Brain pericyte (primary cell): ENCODE measurements at places on chromosomes 1 and 21.

DNA sequence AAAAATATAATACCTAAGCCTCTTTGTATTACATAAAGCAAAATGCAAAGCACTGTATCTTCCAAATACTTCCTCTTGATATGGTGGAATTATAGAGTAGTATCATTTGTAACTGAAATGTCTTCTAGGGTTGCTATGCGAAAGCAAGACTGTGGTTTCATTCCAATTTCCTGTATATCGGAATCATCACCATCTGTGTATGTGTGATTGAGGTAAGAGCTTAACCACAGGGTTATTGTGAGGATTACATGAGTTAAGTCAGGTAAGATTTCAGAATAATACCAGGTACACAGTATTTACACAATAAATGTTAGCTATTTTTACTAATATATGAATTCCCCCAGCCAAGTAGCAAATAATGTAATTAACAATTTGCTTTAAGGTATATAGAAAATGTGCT lies 24.7 kb downstream of the CD53 start:
- DNase-seq: no peak

GRCh38 chr1:30984165-30984889 lies 75.8 kb upstream of the SDC3 start:
- DNase-seq: no peak

GRCh38 chr1:222950892-222951291 lies 136.1 kb downstream of the DISP1 start:
- DNase-seq: no peak

- no peak for DNase-seq
These were observed 35.7 kb upstream of the LIN9 start for GRCh38 chr1:226344441-226345259.

DNA sequence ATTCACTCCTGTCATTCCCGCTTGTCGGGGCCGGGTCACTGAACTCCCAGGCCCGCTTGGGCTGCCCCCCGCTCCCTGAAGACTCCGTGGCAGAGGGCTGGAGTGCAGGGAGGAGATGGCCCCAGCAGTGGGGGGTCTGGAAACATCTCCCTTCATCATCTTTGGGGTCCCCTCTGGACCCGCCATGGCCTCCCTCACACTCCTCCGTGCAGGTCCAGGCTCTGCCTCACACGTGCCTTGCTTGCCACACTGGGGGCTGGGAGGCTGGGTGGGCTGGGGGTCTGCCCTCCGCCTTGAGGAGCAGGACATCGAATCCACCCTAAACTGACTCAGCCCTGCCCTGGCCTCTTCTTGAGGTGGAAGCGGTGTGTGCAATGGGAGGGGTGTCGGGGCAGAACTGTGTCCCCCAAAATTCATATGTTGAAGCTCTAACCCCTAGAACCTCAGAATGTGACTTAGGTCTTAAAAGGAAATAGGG lies 35.2 kb downstream of the POFUT2 start:
- no peak for DNase-seq

- DNase-seq: no peak
These were observed 30.7 kb downstream of the PGM1 start for GRCh38 chr1:63623952-63624351.

- no peak for DNase-seq
These were observed 52.6 kb upstream of the B3GALNT2 start for GRCh38 chr1:235556807-235557206.

GRCh38 chr1:208788013-208788540 lies 543.9 kb upstream of the PLXNA2 start:
- DNase-seq: no peak

GRCh38 chr1:33683913-33684312 lies 180.0 kb upstream of the HMGB4 start:
- no peak for DNase-seq

- DNase-seq: no peak
These were observed 26.8 kb downstream of the EIF4G3 start for GRCh38 chr1:21149855-21150432.

- no peak for DNase-seq
These were observed 168.1 kb upstream of the BEND5 start for GRCh38 chr1:48944811-48945210.

DNA sequence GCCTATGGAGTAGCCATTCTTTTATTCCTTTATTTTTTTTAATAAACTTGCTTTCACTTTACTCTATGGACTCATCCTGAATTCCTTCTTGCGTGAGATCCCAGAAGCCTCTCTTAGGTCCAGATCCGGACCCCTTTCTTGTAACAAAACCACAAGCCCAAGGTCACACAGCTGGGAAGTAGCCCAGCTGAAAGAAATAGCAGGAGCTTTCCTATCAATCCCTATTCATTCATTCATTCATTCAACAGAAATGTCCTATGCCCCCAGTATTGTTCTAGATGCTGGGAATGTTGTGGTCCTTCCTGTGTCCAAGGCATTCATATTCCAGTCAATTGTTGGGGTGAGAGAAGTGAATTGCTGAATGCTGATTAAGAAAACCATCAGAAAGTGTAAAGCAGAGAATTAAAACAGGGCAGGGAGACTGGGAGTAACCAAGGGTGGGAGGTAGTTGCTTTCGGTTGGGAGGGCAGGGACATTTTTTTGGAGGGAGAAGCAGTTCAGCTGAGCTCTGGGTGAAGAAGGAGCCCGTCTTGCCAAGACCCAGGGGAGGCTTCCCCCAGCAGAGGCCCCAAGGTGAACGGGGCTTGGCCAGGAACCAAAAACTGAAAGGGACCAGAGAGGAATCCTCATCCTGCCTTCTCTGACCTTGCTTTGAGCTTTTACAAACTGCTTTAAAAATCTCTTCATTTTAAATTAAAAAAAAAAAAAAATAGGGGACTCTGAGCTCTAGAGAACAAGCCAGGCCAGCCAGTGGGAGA lies 10.8 kb downstream of the PLA2G2D start:
- no peak for DNase-seq

GRCh38 chr1:97743129-97743528 lies 177.7 kb downstream of the DPYD start:
- no peak for DNase-seq
